ENCODE measurements at places on chromosomes 7 and 10.
A peak's percentile ranks its signal among the peaks of the same experiment; 100 is the strongest.

- DNase-seq = no peak
Measured at GRCh38 chr10:48681740-48682139, 2.9 kb upstream of the WDFY4 start.

GRCh38 chr7:21960922-21961321 lies 15.2 kb upstream of the CDCA7L start:
- DNase-seq = no peak

DNA sequence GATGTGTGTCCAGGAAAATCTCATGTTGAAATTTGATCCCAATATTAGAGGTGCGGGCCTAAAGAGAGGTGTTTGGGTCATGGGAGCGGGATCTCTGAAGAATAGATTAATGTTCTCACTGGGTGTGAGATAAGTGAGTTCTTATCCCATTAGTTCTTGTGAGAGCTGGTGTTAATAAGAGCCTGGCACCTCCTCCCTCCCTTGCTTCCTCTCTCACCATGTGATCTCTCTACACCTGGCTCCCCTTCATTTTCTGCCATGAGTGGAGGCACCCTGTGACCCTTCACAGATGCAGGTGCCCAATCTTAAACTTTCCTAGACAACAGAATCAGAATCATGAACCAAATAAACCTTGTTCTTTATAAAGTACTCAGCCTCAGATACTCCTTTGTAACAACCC lies 19.5 kb downstream of the MTPN start:
- no peak for DNase-seq

DNA sequence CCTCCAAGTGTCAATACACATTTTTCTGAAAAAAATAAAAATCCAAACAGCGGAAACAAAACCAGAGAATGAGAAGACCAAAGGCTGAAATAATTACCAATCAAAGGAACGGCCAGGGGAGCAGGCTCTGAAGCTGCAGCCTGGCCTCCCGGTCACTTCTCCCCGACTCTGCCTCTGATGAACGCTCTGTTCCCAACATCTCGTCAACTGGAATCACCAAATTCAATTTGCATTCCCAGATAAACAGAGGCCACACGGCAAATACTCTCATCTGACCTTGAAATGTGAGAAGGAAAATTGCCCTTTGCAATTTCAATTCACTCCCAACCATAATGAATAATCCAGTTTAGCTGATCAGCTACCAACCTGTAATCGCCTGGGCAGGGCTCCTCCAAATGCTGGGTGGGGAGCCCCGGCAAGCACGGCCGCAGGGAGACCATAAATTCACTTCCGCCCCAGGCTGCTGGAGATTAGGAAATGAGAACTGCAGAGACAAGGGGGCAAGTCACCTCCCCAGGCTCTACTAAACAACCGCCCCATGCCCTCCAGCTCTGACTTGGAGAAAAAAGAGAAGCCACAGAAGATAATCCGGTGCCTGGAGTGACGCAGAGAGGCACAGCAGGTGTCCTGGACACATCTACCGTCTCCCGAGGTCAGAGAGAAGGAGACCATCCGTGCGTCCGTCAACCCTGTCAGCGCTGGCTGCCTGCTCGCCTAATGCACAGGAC lies 153.2 kb downstream of the MAD1L1 start:
- DNase-seq = no peak

GRCh38 chr10:104301907-104302690 lies 33.1 kb downstream of the GSTO2 start:
- no peak for DNase-seq

DNA sequence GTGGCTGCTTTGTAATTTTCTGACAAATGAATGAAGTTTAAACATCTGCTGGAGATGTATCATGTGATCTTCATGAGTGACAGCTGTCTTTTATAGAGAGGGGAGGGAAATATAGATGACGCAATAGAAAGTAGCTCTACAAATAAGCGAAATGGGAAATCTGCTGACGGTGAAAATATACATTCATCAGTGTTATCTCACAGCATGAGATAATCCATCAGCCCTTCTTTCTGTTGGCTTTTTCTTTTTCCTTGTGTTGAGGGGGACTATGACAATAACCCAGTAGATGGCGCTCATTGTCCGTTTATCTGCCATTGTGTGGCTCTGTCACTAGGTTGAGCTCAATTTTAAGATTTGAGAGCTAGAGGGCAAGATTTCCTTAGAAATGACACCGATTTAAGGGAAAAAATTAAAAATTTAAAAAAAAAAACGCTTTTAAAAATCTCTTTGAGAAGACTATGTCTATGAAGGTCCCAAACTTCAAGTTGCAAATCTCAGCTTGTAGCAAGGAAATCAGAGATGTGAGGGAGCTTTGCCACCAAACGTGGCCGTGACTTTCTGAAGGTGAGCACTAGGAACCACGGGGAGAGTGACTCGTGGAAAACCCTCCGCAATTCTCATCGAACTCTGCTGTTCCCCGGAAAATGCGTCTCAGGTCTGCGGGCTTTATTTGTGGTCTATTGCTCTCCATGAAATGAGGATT lies 114.6 kb upstream of the SFMBT2 start:
- DNase-seq = peak; percentile 67

DNA sequence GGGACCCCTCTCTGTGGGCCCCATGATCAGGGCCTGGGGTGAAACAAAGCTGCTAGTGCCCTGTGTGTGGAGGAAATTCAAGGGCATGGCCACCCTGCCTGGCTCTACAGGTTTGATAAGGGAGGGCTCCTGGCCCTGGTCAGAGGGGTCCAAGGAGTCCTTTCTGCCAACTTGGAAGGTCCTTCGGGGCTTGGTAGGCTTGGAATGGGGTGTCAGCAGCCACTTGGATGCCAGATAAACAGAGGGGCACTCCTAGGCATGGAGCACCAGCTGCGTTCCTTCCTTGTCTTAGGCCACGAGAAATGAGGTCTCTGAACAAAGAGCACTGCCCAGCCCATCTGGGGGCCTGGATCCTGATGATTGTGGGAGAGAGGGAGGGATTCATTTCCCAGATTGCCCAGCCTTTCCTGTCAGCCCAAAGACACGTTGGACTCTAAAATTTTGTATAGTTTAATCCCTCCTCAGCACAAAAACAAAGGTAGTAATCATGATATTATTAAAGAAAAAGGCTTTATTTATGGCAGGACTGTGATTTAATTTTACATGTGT lies 5.1 kb downstream of the MTURN start:
- DNase-seq = no peak

GRCh38 chr10:132398566-132398991 lies 1.6 kb downstream of the PWWP2B start:
- DNase-seq = peak; percentile 58

DNA sequence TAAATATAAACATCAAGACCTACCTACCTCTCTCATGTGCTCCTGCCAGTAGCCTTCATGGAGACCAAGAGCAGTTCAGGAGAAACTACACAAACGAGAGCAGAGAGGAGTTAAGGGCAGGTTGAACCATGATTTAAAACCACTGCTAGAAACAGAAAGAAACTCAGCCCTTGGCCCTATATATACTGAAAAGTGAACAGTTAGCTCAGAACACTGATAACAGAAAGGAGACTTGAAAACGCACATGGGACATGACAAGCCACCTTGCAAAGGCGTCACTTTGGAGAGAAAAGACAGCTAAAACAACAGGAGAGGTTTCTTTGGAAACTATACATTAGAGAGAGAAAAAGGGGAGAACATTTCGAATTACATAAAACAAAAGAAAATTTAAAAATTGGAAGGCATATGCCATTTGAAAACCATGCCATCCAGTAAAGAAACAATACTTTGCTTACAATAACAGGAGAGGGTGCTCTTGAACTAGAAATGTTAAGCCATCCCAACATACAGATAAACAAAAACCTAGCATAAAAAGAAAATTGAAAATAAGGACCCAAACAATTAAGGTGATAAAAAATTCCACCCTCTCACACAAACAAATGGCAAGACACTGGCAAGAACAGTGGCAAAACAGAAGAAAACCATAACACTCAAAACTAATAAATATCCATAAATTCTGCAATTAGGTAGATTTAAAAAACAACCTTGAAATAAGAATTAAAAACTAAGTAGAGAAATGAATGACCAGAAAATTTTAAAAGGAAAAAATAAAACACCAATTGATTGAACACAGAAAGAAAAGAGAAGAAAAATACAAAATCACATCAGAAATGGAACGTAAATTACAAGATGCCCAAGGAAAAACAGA lies 232.7 kb downstream of the IMMP2L start:
- DNase-seq = no peak

DNA sequence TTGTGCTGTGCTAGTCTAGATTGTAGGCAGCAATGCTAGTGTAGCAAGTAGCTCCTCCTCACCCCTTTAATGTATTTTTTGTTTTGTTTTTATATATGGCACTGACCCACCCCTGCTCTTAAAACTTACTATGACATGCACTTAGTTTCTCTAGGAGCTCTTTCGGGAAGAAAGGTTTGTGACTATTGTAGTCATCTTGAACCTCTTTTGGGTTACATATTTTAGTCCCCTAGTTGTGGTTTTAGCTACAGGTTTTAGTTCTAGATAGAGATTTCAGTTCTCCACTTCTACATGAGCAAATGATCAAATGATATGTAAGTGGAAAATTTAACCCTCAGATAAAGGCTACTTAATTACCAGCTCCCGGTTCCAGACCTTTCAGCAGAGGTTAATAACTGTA lies 14.9 kb downstream of the MINPP1 start:
- DNase-seq = no peak

- DNase-seq = no peak
Measured at GRCh38 chr10:97795886-97796285, 24.1 kb upstream of the SFRP5 start.

DNA sequence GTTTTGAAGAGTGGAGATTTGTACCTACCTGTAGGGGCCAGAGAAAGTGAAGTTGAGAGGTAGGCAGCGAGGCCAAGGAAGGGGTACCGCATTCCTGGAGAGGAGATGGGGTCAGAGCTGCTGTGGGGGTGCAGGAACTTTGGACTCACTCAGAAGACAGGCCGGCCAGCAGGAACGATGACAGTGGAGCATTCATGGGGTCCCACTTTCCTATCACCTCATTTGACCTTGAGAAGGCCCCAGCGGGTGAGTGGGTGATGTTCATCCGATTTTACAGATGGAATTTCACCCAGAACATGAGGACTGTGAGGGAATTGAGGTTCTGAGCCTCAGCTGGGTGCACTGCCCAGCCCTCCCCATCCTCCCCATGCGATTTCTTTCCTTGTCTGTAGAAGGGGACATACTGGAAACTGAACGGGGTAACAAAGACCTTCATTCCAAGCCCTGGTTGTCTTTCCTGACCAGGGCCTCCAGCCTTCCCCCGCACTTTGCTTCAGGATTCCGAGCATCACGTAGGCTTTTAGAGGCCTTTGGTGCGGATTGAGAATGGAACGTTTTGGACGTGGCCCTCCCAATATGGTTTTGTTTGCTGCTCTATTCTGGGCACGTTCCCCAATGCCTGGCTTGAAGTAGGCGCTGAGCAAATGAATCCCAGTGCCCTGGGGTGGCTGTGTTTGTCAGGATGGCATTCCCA lies 87.3 kb downstream of the ADCY1 start:
- DNase-seq = no peak

- DNase-seq = no peak
Measured at GRCh38 chr10:127452568-127452967, 96.5 kb upstream of the NPS start.

- peak; percentile 37 for DNase-seq
Measured at GRCh38 chr7:29859524-29860185, 53.3 kb downstream of the WIPF3 start.

DNA sequence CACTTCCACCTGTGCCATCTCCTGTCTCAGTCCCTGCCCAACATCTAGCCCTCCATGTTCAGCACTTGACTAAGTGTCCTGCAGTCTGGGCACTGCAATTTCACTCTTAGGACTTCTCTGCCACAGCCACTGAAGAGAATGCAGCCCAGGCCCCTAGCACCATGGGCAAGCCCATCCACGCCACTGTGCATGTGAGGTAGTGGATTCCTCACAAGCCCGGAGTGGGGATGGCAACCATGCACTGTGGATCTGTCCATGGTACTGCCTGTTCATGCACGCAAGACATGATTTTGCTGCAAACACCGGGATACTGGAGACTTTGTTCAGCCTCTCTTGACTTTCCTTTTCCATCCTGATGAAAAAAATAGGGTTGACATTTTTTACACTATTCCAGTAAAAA lies 12.3 kb downstream of the DDC start:
- DNase-seq = peak; percentile 56

DNA sequence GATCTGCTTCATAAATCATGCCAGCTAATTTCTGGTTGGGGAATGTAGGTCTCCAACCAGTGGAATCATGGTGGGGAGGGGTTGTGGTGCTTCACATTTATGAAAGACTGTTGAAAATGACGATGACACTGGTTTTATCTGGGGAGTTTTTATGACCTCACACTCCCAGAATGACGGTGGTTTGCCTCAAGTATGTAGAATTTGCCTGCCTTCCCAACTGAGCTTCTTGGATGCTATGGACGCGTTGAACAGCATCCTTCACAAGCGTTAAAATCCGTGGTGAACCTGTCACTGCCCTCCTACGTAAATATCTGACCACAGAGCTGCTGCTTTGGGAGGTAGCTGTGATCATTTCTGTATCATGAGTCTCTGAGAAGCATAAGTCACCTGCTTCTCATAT lies 3.3 kb downstream of the INSYN2A start:
- DNase-seq = no peak

GRCh38 chr7:35735396-35735795 lies 40.5 kb upstream of the HERPUD2 start:
- DNase-seq = no peak

- DNase-seq = peak; percentile 94
Measured at GRCh38 chr10:86535132-86535882, 13.7 kb upstream of the WAPL start.

- DNase-seq = no peak
Measured at GRCh38 chr7:4661871-4662270, 20.2 kb upstream of the FOXK1 start.

GRCh38 chr10:127485153-127485857 lies 63.8 kb upstream of the NPS start:
- peak; percentile 61 for DNase-seq

Measured in adrenal gland (tissue), 19 donors.